ENCODE measurements at places on chromosomes 2 and 18. TPM values are rescaled to one million over a fixed set of nuclear protein-coding genes. Genes with fewer than 3 reads are reported as not detected.
A peak's percentile ranks its signal among the peaks of the same experiment; 100 is the strongest.

- no peak for DNase-seq
- H3K4me1 ChIP-seq, result peaks cover 28% of the 10 kb centered on the region
- no peaks in the 10 kb centered on the region for H3K27me3 ChIP-seq
- H3K27ac ChIP-seq, result no peak overlapping the region
Measured at GRCh38 chr2:239262484-239263230, 138.2 kb downstream of the HDAC4 start.

- peaks cover 2% of the 10 kb centered on the region for H3K36me3 ChIP-seq
- H3K27me3 ChIP-seq, result no peaks in the 10 kb centered on the region
- no peaks in the 10 kb centered on the region for H3K4me1 ChIP-seq
- H3K27ac ChIP-seq, result no peak overlapping the region
- H3K4me3 ChIP-seq, result no peak overlapping the region
Measured at GRCh38 chr18:46793565-46793964, 36.7 kb upstream of the ST8SIA5 start.

HDAC4 gene
- 32.2 TPM for total RNA-seq

DNA sequence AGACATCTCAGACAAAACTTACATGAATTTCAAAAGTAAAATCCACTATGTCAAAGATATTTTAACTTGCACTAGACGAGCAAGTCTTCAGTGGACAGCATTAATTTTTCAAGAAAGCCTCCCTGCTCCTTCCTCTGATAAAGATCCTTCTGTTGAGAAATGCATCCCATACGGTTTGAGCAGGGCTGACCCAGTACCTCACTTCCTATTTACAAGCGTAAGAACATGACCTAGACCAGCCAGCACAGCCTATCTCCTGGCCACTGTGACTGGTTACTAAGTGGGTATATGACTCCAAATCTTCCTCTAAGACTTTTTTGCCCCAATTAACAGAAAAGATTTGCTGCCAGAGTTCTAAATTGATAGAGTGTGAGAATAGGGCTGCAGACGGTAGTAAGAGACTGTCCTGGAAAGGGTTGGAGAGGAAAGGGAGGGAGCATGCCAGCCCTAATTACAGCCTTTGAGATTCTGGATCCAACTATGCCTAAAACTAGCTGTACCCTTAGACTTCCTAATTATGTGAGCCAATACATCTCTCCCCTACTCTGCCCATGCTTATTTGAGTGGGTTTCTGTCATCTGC is 108.4 kb downstream of the PRELID3A start:
- H3K27me3 ChIP-seq, result no peaks in the 10 kb centered on the region
- no peak overlapping the region for H3K4me3 ChIP-seq
- peaks cover 6% of the 10 kb centered on the region for H3K36me3 ChIP-seq

DNA sequence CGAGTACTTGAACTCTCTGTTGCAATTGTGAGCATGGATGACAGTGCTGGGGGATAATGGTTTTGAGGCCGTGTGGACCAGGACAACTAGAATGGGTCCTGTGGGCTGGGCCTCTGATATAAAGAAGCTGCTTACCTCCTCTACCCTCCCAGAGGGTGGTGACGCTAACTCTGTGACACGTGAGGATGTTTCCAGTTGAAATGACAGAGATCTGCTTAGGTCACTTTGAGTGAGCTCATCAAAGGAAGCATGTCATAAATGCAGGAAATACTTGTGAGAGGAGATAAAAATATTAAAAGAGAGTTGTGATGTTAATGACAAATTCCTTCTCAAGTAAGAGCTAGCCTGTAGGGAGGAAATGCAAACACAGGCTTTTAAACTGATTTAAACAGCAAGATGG is 16.4 kb downstream of the RMC1 start:
- peaks cover 7% of the 10 kb centered on the region for H3K4me1 ChIP-seq
- no peak for DNase-seq
- H3K27me3 ChIP-seq, result no peaks in the 10 kb centered on the region
- H3K36me3 ChIP-seq, result peaks cover 50% of the 10 kb centered on the region
- no peak overlapping the region for H3K27ac ChIP-seq
- H3K4me3 ChIP-seq, result no peak overlapping the region

DNA sequence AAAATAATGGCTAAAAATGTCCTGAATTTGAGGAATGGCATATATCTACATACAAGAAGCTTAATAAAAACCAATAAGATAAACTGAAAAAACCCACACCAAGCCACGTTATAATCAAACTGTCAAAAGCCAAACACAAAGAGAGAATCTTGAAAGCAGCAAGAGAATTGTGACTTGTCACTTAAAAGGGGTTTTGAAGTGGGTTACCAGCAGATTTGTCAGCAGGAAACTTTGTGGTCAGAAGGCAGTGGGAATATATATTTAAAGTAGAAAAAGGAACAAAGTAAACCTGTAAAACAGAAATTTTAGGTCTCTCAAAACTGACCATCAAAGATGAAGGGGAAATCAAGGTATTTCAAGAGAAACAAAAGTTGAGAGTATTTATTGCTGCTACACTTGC is 171.9 kb upstream of the CNTNAP5 start:
- H3K4me3 ChIP-seq, result no peak overlapping the region
- no peaks in the 10 kb centered on the region for H3K36me3 ChIP-seq
- no peak overlapping the region for H3K27ac ChIP-seq
- H3K27me3 ChIP-seq, result no peaks in the 10 kb centered on the region
- H3K4me1 ChIP-seq, result no peaks in the 10 kb centered on the region
- DNase-seq, result no peak

NAPG gene
- 28.3 TPM for total RNA-seq

GRCh38 chr18:8911408-8912340 is 190.8 kb upstream of the NDUFV2 start:
- H3K27ac ChIP-seq, result no peak overlapping the region
- peaks cover 3% of the 10 kb centered on the region for H3K36me3 ChIP-seq
- H3K27me3 ChIP-seq, result no peaks in the 10 kb centered on the region
- H3K4me1 ChIP-seq, result peaks cover 23% of the 10 kb centered on the region
- H3K4me3 ChIP-seq, result no peak overlapping the region
- DNase-seq, result no peak

TUBA4A gene
- 7.9 TPM for total RNA-seq

DNA sequence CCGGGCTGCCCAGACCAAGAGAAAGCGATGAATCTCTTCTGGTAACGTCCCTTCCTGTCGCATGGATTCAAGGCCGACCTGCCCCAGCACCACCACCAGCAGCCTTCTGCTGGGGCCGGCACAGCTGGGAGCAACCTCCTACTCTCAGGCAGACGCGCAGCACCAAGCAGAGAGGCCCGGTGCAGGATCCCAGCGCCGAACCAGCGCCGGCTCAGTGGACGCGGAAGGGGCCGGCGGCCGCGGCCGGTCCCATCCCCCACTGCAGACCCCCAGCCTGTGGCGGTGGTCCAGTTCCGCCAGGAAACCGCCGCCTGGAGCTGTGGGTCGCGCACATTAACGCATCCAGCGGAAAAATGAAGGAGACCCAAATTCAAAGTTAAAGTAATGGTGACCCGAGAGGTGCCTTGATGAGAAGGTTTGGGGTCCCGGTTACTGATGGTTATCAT is 525 bp upstream of the MAL start:
- no peak for DNase-seq
- peaks cover 55% of the 10 kb centered on the region for H3K27me3 ChIP-seq
- no peak overlapping the region for H3K27ac ChIP-seq
- no peaks in the 10 kb centered on the region for H3K36me3 ChIP-seq

GRCh38 chr2:46964835-46965560 is 49.4 kb upstream of the MCFD2 start:
- H3K36me3 ChIP-seq, result peaks cover 8% of the 10 kb centered on the region
- peak overlapping the region; percentile 42 for H3K4me3 ChIP-seq
- H3K27ac ChIP-seq, result peak overlapping the region; percentile 93
- DNase-seq, result no peak

GRCh38 chr18:22368021-22368420 is 49.7 kb downstream of the CTAGE1 start:
- no peaks in the 10 kb centered on the region for H3K4me1 ChIP-seq
- no peaks in the 10 kb centered on the region for H3K36me3 ChIP-seq
- no peak for DNase-seq
- H3K4me3 ChIP-seq, result no peak overlapping the region
- no peak overlapping the region for H3K27ac ChIP-seq
- H3K27me3 ChIP-seq, result peaks cover 4% of the 10 kb centered on the region

DNA sequence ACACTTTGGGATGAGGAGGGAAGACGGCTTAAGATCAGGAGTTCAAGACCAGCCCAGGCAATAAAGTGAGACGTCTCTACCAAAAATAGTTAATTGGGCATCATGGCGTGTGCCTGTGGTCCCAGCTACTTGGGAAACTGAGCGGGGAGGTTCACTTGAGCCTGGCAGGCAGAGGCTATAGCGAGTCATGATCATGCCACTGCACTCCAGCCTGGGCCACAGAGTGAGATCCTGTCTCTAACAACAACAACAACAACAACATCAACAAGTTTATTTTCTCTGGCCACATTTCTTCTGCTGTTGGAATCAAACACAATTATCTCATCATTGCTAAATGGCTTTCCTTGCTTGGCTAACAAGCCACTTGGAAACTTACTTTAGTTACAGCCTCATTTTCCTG is 13.4 kb downstream of the NIFK start:
- H3K4me3 ChIP-seq, result no peak overlapping the region
- H3K27me3 ChIP-seq, result no peaks in the 10 kb centered on the region
- peaks cover 12% of the 10 kb centered on the region for H3K4me1 ChIP-seq

- no peaks in the 10 kb centered on the region for H3K4me1 ChIP-seq
- H3K27ac ChIP-seq, result no peak overlapping the region
- DNase-seq, result no peak
- H3K27me3 ChIP-seq, result peaks cover 2% of the 10 kb centered on the region
Measured at GRCh38 chr2:84556190-84556589, 39.9 kb downstream of the DNAH6 start.

DNA sequence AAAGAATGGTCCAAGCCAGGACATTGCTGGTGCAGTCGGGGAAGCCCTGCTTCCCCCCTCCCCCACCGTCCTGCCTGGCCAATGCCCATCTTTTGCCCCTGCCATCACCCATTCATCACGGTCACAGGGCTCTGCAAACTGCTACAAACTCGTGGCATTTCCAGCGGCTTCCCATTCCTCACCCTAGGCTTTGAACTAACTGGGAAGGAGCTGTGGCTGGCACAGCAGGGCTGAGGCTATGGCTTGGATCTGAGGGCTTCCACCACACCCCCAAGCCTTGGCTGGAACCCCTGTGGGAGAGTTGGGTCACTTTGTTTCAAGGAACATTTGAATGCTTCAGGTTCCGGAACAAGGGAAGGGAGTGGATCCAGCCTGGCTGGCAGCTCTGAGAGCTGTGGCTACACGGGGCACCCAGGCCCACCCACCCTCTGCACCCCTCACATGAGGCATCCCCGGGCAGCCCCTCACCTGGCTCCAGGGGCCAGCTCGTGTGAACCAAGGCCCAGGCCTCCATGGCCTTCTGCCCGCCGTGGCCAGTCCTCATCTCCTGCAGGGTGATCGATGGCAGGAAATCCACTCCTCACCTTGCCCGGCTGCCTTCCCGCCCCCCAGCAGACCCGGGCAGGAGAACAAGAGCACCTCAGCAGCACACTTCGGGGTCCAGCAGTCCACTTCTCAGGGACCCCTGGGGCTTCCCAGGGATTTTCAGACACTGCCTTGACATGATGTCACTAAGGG is 58.8 kb upstream of the OTOS start:
- peak; percentile 76 for DNase-seq
- no peaks in the 10 kb centered on the region for H3K36me3 ChIP-seq
- peaks cover 2% of the 10 kb centered on the region for H3K4me1 ChIP-seq
- H3K27ac ChIP-seq, result no peak overlapping the region
- no peak overlapping the region for H3K4me3 ChIP-seq

DNA sequence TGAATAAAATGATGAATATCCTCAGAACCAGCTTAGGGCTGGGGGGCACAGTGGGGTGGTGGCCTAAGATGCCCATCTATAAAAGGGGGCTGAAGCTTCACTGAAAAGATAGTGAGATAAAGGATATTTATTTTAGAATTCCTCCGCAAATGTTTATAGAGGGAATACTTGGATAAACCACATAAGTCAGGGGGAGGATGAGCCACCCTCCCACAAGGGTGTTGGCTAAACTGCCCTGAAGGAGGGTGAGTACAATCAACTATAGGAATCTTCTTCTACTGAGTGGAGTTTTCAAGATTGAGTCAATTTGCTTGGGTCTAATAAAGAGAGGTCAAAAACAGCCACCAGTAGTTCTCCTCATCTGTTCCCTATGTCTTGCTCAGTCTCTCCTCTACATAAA is 114.5 kb upstream of the TANK start:
- H3K27ac ChIP-seq, result no peak overlapping the region
- no peak overlapping the region for H3K4me3 ChIP-seq
- no peaks in the 10 kb centered on the region for H3K36me3 ChIP-seq
- peaks cover 6% of the 10 kb centered on the region for H3K4me1 ChIP-seq

- H3K27me3 ChIP-seq, result peaks cover 80% of the 10 kb centered on the region
- H3K4me3 ChIP-seq, result no peak overlapping the region
- H3K36me3 ChIP-seq, result no peaks in the 10 kb centered on the region
- no peak overlapping the region for H3K27ac ChIP-seq
- peak; percentile 80 for DNase-seq
Measured at GRCh38 chr2:118845005-118845521, 2.4 kb downstream of the EN1 start.

FOXI3 gene
- not detected for total RNA-seq

TUBA4B gene
- total RNA-seq, result not detected

- DNase-seq, result no peak
- H3K4me3 ChIP-seq, result no peak overlapping the region
- H3K27ac ChIP-seq, result no peak overlapping the region
- no peaks in the 10 kb centered on the region for H3K36me3 ChIP-seq
- H3K4me1 ChIP-seq, result no peaks in the 10 kb centered on the region
Measured at GRCh38 chr18:3952031-3952430, 502.1 kb downstream of the TGIF1 start.

GRCh38 chr2:51710222-51710621 is 678.3 kb upstream of the NRXN1 start:
- no peaks in the 10 kb centered on the region for H3K4me1 ChIP-seq
- H3K27me3 ChIP-seq, result no peaks in the 10 kb centered on the region
- H3K36me3 ChIP-seq, result no peaks in the 10 kb centered on the region
- no peak overlapping the region for H3K4me3 ChIP-seq

- H3K4me1 ChIP-seq, result peaks cover 34% of the 10 kb centered on the region
- H3K27ac ChIP-seq, result peak overlapping the region; percentile 83
- H3K27me3 ChIP-seq, result no peaks in the 10 kb centered on the region
- H3K4me3 ChIP-seq, result no peak overlapping the region
Measured at GRCh38 chr18:74996055-74996454, 212.9 kb downstream of the PTGR3 start.

LINC00305 gene
- not detected for total RNA-seq

CD207 gene
- not detected for total RNA-seq

All from osteocyte (in vitro differentiated cells).